ENCODE measurements at places on chromosomes 3 and 15.

- no peak for DNase-seq
These were observed 247.2 kb downstream of the LSAMP start for GRCh38 chr3:116198087-116198486.

GRCh38 chr3:197490098-197491058, 65.4 kb downstream of the BDH1 start:
- DNase-seq: no peak

GRCh38 chr15:92614301-92614700, 41.3 kb downstream of the FAM174B start:
- DNase-seq: no peak

- DNase-seq: no peak
These were observed 18.1 kb upstream of the SCN10A start for GRCh38 chr3:38834110-38834509.

DNA sequence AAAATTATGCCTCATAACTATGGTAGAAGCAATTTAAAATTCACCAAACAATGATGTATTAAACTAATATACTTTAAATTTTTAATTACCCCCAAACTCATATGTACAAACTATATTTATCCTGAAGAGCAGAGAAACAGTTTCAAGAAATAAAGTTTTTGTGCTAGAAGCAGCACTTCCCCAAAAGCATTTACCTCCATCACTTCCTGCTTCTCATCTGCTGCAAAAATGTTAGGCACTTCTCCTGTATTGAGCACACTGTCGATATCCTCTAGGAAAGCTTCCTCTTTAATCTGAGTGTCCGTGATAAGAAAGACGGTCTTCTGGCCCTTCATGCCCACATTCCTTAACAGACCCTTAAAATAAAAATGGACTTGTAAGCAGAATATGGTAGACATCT, 101.5 kb upstream of the ASB14 start:
- no peak for DNase-seq

- no peak for DNase-seq
These were observed 90.1 kb downstream of the CPNE4 start for GRCh38 chr3:131944676-131945075.

DNA sequence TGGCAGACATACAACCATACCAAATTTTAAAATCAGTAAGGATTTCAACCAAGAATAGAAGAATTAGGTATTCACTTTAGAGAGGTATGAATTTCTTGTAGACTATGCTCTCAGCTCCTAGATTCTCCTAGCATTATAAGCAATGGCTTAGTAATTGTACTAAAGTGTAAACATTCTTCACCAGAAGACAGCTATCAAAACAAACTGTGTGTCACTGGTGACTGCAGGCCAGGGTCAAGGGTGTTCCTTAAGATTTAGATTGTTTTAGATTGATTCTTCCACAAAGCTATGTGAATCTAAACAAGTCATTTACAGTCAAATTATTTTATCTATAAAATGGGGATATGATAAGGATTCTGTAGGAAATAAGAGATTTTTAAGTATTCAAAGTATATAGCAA, 23.1 kb upstream of the GP5 start:
- no peak for DNase-seq

- DNase-seq: no peak
These were observed 40.3 kb downstream of the CTNNB1 start for GRCh38 chr3:41239587-41239986.

DNA sequence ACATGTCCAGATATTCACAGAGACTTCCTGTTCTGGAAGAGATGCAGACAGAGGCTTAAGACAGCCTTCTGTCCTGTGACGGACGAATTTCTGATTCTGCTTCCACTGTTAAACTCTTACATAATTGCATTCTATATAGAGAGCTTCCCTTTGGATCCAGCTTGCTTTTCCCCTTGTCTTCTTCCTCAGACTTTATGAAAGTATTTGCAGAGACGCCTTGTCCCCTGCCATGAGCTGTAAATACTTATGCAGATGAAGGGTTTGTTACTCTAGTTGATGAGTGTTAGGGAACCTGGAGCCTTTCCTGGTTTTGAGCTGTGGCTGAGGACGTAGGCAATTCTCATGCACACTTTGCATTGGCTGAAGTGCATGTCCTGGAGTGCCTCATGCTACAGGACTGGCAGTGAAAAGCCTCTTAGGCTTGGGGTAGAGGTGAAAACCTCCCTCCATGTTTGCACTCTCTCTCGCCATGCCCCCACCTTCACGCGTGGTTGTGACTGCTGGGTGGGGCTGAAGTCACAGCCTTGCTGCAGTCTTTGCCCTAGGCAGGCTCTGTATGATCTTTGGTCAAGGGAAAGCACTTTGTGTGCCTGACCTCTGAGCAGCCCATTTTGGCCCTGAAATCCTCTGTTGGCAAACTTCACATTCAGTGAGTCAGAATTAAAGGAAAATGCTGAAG, 286.6 kb downstream of the PTPRG start:
- no peak for DNase-seq

DNA sequence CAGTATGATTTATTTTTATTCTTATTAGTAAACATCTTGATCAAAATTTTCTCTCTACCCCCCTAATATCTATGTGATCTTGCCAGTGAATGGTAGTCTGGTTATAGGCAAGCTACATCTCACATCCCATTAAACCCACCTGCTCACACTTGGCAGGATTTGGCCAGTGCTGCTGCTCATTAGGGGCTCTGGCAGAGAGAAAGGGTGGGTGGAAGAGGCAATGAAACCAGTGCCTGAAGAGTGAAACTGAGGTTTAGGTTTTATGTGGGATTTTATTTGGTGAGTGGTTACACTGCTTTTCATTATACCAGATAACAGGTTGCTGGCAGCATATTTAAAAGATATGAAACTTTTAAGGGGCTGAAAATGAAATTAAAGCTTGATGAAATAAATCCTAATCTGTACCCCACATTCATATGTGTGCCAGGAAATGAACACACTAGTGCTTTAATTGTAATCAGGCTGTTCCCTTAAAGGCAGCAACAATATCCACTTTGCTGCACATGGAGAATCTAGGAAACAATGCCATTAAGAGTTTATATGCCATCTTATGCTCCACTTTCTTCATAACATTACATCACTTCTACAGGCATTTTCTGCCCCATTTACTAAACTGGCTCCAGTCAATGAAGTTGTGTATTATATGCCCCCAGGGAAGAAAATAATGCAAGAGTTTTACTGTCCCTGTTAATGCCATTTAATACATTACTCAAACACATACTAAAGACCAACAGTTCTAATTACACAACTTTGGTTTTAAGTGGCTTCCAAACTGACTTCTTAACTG, 688.7 kb downstream of the MECOM start:
- DNase-seq: no peak

DNA sequence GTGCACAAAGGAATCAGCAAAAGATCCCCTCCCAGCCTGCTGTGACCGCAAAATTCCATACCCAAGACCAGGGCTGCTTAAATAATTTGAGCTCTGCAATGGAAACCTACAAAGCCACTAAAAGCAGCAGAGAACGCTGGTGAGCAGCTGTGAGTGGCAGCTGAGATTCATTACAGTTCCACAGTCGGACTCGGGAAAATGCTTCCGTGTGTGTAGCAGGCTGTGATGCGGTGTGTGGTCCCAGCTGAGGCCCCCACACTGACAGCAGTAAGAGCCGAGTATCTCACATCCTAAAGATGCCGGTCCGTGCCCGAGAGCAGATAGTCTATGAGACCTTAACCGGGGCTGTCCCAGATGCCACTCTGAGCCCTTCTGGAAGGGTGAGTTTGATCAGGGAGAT, 37.4 kb downstream of the TM2D3 start:
- no peak for DNase-seq

GRCh38 chr3:86982883-86983282, 8.1 kb downstream of the VGLL3 start:
- no peak for DNase-seq

DNA sequence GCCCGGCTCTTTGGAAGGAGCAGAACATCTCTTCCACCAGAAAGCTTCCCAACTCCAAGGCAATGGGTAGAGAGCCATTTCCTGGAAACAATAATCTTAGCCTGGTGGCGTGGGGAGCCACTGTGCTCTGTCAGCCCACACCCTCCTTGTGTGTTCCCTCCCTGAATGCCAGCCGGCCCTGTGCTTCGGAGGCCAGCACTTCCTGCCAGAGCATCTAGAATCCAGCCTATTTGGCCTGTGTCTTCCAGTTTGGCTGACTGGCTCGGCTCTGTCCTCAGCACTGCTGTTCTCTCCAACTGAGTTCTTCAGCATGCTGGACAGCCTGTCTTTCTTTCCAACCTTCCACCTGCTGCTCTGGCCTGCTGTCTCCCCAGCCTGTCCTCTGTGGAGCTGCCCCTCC, 349.3 kb downstream of the MFSD1 start:
- DNase-seq: no peak

- DNase-seq: no peak
These were observed 15.3 kb upstream of the PLCL2 start for GRCh38 chr3:16869261-16870005.

GRCh38 chr15:41779662-41780157, 5.4 kb downstream of the MAPKBP1 start:
- no peak for DNase-seq

DNA sequence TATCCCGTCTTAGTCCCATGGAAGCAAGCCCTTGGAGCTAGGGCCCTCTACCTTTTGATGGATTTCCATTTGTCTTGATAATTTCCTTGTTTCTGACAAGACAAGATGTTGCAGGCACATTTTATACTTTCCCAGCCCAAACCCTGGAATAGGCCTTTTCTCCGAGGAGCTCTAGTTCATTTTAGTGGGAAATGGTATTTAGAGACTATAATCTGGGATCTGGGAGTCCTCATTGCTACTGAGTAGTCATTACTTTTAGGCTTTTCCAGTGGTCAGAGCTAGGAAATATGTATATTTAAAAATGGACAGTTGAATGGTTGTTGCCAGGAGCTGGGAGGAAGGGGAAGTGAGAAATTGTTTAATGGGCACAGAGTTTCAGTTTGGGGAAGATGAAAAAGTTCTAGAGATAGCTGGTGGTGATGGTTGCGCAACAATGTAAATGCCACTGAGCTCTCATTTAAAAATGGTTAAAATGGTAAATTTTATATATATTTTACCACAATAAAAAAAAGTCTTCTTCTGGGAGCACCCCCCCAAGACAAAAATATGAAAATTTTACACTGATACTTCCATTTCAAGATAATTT, 31.6 kb downstream of the MLH1 start:
- no peak for DNase-seq

DNA sequence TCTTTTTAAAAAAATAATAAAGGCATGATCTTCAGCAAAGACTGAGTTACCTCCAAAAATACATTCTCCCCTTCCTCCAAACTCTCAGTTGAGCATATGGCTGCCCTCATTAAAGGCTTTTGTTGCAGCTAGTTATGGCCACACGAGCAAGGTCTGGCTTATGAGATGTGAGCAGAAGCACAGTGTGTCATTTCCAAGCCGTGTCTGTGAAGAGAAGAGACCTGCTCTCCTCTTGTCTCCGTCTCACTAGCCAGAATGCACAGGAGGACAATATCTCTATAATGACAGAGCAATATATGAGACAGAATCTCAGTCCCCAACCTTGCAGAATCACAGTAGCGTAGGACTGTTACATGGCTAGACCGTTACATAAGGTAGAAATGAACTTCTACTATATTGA, 152.3 kb downstream of the MAGI1 start:
- no peak for DNase-seq

DNA sequence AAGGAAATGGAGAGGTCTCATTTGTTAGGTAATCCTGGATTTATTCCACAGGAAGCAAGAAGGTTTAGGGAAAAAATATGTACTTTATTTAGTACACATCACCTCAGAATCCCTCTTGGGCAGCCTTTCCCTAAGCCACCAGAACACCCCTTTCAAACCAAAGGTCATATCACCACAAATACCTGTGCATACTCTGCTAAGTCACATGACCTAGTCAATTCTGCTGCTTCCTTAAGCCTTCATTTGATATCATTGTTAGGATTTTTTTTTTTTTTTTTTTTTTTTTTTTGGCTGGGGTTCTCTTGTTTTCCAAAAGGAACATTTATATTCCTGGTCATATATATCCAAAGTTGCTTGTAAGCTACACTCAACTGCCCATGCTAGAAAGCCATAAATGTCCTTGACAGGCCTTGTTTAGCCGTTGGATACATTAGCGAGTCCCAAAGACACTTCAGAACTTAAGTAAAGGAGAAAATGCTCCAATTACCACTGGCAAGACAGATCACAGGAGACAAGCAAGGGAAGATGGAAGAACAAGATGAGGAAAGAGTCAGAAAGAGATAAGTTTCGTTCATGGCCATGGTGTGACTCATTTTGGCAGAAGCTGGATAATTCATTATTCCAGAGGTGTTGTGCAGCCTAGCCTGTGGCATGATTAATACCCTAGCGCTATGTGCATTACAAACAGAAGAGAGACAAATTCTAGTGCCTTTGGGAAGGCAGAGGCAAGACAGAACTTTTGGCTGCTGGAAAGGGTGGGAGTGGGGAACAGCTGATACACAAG, 155.6 kb upstream of the SLC2A2 start:
- no peak for DNase-seq

GRCh38 chr3:122730240-122730639, 49.6 kb downstream of the PARP14 start:
- DNase-seq: no peak

DNA sequence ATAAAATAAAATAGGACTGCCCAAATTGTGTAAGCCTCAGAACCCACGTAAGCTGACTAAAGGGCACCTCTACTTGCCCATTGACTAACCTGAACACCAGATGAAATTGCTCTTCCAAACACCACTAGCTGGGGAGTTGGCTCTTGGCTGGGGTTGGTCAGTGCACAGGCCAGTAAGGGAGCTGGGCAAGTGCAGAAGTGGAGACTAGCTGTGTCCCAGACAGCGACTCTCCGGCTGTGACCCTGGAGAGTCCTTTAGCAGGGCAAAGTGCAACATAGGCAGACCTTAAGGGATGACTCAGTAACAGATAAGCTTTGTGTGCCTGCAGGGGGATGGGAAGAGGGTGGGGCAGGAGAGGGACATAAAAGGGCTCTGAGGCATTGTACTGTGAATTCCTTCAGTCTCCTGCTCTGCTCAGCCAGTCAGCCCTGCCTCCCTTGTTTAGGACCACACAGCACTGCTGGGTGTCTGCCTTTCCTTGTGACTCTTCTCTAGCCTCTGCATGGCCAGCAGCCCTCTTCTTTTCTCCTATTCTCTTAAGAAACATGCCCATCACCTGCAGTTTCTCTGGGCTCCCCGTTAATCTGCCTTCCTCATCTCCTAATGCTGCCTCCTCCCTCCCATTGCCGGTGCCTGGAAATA, 13.2 kb downstream of the NR1I2 start:
- DNase-seq: no peak

- no peak for DNase-seq
These were observed 5.6 kb downstream of the GABRB3 start for GRCh38 chr15:26767169-26767670.

DNA sequence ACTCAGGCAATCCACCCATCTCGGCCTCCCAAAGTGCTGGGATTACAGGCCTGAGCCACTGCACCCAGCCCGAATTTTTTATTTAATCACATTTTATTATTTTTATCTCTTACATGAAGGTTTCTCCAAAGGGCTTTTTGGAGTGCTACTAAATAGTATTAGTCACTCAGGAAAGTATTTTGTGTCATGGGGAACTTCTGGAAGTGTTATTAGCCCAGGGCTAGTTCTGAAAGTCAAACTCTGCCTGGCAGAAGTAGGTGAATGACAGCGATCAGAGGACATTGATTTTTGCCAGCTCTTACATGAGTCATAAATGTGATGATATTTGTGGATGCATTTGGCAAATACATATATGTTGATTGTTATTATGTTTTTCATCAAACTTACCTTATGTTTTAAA, 48.7 kb downstream of the ZPLD1 start:
- no peak for DNase-seq

- DNase-seq: no peak
These were observed 2.0 kb downstream of the CCR5 start for GRCh38 chr3:46372492-46373359.

GRCh38 chr15:65069179-65069578, 1.4 kb upstream of the RASL12 start:
- no peak for DNase-seq

Data from hematopoietic multipotent progenitor cell treated with erythropoietin and hydrocortisone succinate and interleukin-3 and kit ligand, for 17 days (in vitro differentiated cells).